Panc1 (cell line): ENCODE measurements at places on chromosomes 3 and 15. TPM values are rescaled to one million over a fixed set of nuclear protein-coding genes. Genes with fewer than 3 reads are reported as not detected.

SLC6A1 gene
- total RNA-seq: not detected

DGKG gene
- total RNA-seq: 0.46 TPM

LMLN gene
- 21.8 TPM for total RNA-seq

GRCh38 chr3:4693620-4694019, 200.5 kb downstream of the ITPR1 start:
- no peak for DNase-seq

DNA sequence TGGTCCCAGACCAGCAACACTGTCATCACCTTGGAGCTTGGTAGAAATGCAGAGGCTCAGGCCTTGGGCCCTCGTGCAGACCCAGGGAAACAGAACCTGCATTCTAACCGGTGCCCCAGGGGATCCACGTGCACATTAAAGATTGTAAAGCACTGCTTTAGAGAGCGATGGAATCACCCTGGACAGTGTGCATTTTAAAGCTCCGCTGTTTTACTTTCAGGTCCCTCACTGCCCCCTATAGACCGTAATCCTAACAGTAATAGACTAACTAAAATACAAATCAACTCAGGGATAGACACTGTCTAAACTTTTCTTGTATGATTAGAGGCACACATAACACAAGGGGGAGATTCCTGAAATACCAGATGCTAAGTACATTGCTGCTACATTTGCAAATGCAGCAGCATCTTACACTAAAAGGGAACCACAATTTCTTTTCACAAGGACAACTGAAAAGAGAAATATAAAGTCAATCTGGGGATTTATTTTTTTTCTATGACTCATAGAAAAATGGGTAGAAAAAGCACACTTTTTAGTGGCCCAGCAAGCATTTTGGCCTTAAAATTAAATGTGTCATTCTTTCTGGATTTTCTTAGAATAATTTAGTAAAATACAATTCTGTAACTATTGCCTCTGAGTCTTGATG, 10.5 kb upstream of the SH3GL3 start:
- no peak for DNase-seq
